ENCODE measurements at places on chromosomes 16 and 17.

DNA sequence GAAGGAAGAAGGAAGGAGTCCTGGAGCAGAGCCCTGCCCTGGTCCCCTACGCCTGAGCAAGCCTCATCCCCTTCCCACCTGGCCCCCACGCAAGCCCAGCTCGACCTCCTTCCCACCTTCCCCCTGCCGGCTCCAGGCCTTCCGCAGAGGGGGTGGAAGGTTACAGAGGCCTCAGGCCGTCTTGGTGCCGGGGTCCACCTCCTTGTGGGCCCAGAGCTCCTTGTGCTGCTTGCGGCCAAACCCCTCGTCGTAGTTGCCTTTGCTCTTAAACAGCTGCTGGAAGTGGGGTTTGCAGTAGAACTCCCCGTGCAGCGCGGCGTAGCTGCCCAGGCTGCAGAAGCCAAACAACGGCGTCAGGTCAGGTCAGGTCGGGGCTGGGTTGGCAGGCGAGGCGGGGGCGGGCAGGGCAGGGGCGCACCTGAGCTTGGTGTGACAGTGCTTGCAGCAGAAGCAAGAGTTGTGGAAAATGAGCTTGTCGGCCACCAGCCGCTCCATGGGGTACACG is 1.5 kb downstream of the LIMD2 start:
- DNase-seq = no peak

- no peak for DNase-seq
Measured at GRCh38 chr17:70588003-70588402, 418.7 kb downstream of the KCNJ2 start.

DNA sequence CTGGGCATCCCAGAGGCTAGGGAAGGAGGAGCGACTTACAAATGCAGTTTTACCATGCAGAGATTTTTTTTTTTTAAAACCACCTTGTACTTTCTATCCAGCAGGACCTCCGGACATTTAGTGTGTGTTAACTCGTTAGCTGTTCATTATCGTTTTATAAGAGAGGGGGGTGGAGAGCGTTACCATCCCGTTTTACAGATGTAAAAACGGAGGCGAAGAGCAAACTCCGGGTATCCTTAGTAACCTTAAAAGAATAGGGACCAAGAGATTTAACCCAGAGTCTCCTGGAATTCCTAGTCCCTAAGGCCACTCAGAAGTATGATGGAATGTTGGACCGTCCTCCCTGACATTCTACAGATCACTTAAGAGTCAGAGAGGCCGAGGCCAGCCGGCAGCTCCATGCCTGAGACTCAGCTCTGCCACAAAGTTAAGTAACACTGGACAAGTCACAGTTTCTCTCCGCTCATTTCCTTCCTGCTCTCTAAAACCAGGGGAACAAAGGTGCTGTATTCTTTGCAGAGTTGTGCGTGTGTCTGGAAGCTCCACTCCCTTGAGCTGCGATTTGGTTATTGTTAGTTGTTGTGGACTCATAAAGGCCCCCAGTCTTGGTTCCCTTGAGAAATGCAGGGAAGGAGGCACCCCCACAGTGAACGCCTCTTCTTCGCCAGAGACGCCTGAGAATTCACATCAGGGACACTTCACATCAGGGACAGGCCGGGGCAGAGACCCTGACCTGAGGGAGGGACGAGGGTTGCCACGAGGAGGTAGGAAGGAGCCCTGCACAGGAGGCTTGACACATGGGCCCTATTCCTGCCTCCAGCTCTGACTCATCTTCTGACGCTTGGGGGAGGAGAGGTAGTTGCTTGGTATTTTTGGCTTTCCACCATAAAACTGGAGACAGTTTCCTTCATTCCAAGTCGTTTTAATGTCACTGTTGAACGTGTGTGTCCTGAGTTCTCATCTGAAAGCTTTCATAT is 1.2 kb downstream of the DUSP14 start:
- DNase-seq = peak; percentile 29

DNA sequence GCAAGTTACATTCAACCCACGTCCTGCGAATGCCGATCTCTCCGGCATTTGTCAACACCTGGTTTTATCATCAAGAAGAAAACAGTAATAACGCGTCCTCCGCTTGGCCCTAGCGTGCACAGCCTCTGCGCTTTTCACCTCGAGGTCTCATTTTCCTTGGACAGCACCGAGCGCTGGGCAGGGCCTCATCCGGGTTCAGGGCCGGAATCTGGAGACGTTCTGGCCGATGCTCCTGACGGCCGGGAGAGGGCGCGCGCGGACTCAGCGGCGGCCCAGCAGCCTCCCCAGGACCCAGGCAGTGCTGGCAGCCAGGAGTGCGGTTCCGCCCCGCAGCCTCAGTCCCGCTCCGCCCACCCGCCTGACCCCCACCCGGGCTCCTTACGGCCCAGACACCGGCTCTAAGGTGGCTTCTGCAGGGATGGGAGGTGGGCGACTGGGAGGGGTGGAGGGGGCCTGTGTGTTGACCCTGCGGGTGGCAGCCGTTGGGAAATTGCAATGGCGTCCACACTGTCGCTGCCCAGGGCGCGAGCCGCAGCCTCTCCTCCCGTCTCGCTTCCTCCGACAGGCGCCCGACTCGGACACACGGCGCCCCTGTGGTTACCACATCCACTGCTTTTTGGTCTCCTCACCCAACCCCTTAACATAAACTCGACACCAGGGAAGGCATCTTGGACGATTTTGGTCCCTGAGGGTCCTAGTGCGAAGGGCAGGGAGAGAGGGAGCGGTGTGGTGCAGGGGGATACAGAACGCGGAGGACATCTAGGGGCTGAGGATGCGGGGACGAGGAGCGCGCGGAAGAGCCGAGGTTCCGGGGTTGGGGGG is 7.4 kb upstream of the FLYWCH1 start:
- DNase-seq = peak; percentile 77

DNA sequence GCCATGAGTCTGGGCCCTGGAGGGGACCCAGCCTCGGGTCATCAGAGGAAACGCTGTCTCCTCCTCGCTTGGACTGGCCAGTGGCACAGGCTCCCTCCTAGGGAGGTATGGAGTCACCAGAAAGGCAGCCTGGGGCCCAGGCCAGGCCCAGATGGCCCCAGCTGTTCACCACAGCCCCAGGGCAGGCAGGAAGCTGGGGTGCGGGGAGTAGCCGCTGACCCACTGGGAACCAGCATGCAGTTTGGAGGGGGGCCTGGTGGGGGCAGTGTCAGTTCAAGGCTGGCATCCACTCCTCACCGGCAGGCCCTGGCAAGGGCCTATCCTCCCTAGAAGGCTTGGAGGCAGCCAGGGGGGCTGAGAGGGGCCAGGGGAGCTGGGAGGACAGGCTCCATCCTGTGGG is 48.8 kb downstream of the SDK2 start:
- no peak for DNase-seq

Measured in C1 segment of cervical spinal cord (tissue), 14 donors.